Stimulated activated CD8-positive, alpha-beta memory T cell treated with anti-CD3 and anti-CD28 coated beads, Interleukin-4, amount 100 ng/mL, for 1 hour (primary cell): ENCODE measurements at places on chromosomes 1 and 21.

DNA sequence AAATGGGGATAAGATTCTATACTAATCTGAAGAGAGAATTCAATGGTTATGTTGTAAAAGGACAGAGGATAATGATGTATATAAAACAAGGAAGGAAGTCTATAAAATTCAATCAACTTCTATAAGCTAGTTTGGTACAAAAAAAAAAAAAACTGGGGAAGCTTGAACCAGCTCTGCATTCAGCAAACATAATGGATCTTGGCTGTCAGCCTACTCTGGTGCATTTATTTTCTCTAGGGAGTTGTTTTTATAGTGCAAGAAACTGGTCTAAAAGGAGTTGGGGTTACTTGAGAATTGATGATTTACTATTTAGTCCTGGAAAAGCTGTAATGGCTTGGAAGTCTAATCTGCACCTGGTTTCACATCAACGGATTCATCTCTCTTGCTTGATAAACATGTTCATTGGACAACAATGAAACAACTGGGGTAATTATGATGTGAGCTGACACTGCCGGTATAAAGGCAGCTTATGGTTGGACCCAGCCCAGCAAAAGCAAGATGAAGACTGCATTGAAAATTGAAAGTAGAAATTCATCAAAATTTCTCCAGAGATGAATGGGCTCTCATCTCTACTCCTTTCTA is 199.4 kb upstream of the NRIP1 start:
- no peak for DNase-seq

GRCh38 chr21:41024746-41025254 is 143.2 kb upstream of the BACE2 start:
- no peak for DNase-seq

- DNase-seq = no peak
Measured at GRCh38 chr1:162232034-162232711, 144.5 kb downstream of the SPATA46 start.

DNA sequence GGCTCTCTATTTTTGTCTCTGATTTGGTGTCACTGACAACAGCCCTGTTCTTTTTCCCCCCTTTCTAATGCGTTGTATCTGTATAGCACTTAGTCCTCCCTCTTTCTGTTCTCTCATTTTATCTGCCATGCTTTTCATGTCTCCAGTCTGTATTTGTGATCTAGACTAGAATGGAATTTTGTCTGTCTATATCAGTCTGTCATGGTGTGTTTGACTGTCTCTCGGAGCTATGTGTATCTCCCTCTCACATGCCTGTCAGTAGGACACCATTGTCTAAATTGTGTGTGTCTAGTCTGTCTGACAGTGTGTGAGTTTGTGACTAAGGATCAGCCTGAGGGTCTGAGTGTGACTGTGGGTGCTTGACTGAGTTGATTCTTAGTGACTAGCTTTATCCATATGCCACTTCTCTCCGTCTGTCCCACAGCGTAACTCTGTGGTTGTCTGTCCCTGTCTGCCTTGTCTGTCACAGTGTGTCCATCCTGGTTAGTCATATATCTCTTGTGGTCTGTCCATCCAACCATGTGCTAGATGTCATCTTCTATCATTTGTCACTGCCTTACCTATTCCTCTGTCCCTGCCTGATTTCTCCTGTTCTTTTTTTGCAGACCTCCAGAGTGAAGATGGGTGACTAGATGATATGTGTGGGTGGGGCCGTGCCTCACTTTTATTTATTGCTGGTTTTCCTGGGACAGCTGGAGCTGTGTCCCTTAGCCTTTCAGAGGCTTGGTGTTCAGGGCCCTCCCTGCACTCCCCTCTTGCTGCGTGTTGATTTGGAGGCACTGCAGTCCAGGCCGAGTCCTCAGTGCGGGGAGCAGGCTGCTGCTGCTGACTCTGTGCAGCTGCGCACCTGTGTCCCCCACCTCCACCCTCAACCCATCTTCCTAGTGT is 1.4 kb upstream of the B4GALT2 start:
- no peak for DNase-seq

DNA sequence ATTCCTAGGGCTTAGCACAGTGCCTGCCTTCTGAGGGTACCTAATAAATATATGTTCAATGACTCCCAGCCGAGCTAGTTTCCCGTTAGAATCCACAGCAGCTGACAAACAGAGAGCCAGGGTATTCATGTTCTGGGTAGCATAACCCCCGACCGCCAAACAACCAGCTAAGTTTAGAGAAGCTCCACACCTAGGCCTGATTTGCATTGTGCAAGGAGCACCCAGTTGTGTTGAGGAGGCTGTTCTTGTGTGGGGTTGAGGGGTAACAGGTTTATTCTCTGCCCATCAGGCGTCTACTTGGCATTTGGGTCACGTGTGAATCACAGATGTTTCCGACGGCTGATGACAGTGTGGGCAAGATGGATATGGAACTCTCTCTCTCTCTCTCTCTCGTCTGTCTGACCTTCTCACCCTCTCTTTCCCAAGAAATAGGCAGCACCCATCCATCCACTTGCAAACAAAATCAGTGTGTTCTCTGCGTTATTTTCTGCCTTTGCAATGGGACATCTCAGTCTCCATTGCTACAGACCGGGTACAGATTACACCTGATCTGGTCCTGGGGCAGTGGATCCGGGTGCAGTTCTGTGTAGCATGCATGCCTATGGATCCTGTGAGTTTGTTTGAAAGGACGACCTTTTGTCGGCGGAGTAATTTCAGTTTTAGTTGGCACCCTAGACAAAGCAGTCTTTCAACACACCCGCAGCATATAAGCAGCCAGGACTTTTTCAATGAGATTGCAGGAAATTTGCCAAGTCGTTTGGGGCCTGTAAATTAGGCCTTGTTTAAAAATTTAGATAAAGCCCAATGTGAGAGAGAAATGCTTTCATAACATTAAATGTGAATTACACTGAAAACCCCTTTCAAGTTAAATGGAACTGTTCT is 29.4 kb downstream of the KAZN start:
- no peak for DNase-seq

GRCh38 chr1:104624538-104624937 is 874.8 kb downstream of the AMY1C start:
- no peak for DNase-seq

DNA sequence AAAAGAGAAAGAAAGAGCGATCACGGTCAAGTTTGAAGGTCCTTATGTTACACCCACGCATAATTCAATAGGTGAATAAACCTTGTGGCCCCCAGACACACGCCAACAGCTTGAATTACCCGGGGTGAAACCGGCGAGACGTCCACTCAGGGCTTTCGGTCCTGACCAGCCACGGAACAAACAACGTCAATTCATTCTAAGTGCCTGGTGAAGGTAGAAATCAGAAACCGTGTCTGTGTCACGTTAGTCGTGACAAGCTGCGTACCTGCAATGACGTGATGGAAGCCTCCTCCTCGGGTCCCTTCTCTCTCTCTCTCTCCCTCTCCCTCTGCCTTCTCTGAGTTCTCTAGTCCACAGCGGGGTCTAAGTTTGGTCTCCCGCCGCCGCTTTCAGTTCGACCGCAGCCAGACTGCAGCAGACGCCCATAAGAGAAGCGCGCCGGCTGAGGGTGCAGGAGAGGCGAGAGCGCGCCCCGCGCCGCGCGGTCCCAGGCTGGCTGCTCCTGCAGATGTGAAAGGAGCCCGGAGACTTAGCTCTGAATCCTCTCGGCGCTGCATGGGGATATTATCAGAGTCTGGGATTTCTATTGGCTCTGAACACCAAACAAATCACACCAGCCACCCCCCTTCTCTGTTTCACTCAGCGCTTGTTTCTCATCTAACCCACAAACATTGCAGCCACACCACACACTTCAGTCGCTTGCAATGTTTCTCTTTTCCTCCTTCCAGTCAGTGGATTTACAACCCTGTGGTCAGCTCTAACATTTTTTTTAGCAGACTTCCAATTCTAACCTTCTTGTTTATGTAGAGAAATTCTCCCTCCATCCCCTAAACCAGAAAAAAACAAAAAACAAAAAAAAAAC is at the start of gene GREM2:
Gene GREM2 (minus strand): TSS at position 537 of the 862 bp plus-strand sequence. CDS start 118,680 bp downstream, outside the sequence.
- no peak for DNase-seq

DNA sequence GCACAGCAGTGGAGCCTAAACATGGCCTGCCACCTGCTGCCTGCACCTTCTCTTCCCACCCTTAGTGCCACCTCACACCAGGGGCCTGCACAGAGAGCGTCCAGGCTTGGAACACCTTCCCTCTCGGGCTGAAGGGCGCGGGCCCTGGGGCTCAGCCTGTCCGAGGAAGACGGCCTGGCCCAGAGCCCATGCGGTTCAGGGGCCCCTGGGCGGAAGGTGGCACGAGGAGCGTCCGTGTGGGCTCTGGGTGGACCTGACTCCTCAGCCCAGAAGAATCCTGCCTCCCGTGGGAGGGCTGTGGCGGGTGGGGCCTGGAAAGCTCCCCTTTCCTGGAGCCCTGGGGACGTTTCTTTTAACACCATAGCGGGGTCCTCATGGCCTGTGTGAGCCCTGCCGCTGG is 19.4 kb downstream of the DFFB start:
- no peak for DNase-seq

DNA sequence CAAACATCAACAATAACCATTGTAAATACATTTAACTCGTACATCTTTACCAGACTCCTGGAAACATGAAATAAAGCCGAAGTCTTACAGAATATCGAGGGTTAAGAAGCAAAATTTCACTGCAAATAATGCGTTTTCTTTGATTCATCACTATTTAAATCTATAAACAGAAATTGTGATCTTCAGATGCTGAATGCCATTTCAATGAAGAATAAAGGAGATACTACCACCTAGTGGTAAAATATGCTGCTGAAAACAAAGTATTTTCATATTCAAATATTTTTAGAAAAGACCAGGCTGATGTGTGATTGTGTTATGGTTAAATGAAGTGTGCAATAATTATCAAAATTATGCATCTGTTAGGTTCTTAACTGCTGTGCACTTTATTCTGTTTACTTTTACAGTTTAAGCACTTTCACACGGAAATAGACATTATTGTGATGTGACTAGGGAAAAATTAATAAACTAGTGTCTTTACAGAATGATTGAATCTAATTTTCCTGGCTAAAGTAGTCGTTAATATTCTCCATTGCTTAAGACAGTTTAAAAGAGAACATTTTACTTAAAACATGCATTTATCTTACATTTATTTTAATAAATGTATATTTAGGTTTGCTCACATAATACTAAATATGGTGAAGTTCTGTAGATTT is 1093.1 kb downstream of the MRPL39 start:
- no peak for DNase-seq

- no peak for DNase-seq
Measured at GRCh38 chr1:208533746-208534598, 289.8 kb upstream of the PLXNA2 start.

GRCh38 chr1:199163670-199164069 is 524.8 kb downstream of the PTPRC start:
- no peak for DNase-seq

- no peak for DNase-seq
Measured at GRCh38 chr21:21458124-21458631, 460.0 kb downstream of the NCAM2 start.

GRCh38 chr1:62536865-62537264 is 60.5 kb upstream of the ANGPTL3 start:
- no peak for DNase-seq

- no peak for DNase-seq
Measured at GRCh38 chr1:160410406-160411005, 10.1 kb downstream of the VANGL2 start.

- DNase-seq = no peak
Measured at GRCh38 chr1:70051926-70052325, 153.5 kb downstream of the LRRC40 start.

- DNase-seq = peak; percentile 63
Measured at GRCh38 chr21:42258150-42258884, 39.4 kb downstream of the ABCG1 start.

DNA sequence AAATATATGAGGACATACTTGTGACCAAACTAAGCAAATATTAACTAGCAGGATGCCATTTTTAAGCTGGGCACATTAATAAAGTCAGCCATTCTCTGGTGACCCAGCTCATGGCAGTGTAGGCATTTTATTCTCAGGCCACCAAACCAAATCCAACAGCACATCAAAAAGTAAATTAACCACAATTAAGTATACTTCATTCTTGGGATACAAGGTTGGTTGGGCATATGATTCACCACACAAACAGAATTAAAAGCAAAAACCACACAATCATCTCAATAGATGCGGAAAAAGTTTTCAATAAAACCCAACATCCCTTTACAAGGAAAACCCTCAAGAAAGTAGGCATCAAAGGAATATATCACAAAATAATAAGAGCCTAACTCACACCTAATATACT is 101.3 kb downstream of the FAF1 start:
- DNase-seq = no peak

DNA sequence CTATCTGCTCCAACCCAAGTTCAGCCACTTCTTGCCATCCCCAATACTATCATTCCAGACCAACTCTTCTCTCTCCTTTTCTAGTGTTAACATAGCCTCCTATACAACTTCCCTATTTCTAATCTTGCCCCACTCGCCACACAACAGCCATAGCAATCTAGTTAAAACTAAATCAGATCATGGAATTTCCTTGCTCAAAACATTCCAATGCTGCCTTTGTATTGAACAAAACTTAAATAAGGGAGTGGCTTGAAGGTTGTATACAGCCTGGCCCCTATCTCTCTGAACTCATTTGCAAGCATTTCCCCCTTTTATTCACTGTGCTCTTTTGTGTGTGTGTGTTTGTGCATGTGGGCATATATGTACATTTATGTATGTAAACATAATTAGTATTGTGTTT is 118.1 kb upstream of the SGIP1 start:
- no peak for DNase-seq

- DNase-seq = no peak
Measured at GRCh38 chr1:153532181-153532580, 3.6 kb downstream of the S100A6 start.

- DNase-seq = no peak
Measured at GRCh38 chr1:46301808-46302640, 1.4 kb downstream of the LRRC41 start.

DNA sequence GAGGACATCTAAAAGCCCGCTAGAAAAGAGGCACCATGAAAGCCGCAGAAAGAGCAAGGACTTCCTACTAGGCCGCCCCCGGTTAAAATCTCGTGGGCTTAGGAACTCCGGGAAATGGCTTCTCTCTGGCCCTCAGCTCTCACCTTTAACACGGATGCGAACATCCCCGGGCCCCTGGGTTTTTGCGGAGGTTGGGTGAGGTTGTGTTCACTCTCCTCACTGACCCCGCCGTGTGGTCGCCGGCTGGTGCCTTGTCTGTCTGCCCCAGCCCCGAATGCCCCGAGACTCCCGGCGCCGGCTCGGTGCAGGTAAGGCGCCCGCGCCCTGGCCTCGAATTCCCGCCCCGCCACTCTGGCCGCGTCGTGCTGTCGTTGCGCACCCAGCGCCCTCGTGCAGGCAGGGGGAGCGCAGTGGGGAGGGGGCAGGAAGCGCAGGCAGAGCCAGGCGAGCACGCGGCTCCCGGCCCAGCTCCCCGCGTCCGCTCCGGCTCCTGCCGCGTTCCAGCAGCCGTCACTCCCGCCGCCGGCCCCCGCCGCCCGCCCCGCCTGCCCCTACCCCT is at the start of gene SHISAL2A:
Gene SHISAL2A (plus strand): TSS at position 437 of the 559 bp plus-strand sequence. CDS start 326 bp downstream, outside the sequence.
- peak; percentile 38 for DNase-seq
